ENCODE measurements at places on chromosomes 3 and 15.

GRCh38 chr15:46855388-46855787 is 861.9 kb upstream of the SEMA6D start:
- DNase-seq: no peak

- no peak for DNase-seq
These were observed 259.3 kb downstream of the ZBBX start for GRCh38 chr3:167120828-167121227.

DNA sequence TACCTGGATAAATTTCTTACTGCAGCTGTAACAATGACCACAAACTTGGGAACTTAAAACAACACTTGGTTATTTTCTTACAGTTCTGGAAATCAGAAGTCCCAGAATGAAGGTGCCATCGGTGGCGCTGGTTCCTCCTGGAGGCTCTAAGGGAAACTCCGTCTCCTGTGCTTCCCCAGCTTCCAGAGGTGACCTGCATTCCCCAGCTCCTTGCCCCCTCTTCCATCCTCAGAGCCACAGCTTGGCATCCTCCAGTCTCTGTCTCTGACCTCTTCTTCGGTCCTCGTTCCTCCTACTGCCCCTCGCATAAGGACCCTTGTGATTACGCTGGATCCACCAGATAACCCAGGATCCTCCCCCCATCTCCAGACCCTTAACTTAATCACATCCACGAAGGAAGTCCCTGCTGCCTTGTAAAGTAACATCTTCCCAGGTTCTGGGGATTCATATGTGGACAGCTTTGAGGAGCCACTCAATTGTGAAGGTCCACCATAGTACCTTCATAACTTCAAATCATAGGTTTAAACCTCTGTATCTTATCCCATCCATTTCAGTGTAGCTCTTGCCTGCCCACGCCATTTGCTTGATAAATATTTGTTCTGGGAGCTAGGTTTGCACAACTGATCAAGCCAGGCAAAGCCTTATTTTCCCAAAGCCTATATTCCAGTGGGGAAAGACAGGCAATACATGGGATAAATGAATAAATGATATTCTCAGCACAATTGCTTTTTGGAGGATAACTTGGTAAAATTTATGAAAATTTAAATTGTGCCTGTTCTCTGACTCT is 34.8 kb downstream of the KLF15 start:
- no peak for DNase-seq

DNA sequence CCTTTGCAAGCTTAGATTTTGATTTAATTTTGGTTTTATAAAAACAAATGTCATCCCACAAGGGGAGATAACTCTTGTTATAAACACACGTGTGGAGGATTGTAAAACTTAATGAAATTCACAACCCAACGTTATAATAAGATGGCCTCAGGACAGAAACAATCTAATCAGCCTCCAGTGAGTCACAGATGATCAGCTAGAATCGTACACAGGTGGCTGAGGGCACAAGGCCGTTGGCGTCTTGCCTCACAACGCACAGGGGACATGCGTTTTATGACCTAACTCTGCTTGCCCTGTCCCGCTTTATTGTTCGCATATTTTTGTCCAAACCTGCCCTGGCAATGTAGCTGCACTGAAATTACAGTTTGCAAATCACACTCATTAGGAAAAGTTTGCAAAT is 121.9 kb upstream of the PDZRN3 start:
- DNase-seq: no peak

DNA sequence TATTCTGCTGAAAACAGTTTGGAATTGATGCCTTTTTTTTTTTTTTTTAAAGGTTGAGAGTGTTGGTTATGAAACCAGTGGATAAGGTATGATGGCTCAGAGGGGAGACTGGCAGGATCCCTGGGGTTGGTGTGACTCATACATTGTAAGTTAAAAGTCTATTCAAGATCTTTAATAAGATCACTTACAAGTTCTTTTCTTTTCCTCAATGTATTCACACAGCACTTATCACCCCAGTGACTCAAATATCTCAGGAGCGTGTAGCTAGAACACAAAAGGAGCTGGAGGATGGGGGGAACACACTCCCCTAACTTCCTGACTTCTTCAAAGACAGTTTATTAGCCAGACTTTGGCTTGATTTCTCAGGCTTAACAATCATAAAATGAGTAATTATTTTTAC is 285.3 kb downstream of the SV2B start:
- DNase-seq: no peak

DNA sequence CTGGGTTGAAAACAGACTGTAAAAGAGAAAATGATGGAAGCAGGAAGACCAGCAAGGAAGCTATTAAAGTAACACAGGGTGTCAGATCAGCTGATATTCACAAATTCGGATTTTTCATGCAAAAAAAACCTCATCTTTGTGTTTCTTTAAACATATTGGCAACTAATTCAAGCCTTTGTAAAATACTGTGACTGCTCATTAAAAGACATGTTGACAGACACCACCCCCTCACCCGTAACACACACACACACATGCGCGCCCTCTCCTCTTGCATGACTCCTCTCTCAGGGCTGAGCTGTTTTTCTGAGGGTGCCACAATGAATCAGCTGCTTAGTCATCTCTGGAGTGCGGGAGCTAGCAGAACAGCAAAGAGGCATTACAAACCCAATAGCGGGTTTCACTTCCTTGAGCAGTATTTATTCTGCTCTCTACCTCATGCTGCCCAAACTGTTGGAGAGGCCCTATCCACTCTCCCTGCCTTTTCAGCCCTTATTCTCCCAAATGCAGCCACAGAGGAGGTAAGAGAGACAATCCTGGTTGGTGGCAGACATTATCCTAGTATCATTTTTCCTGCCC is 35.8 kb upstream of the CCDC80 start:
- peak; percentile 32 for DNase-seq

GRCh38 chr3:94024385-94024784 is 4.0 kb downstream of the STX19 start:
- no peak for DNase-seq

All from GOT3 (cell line).